Activated CD4-positive, alpha-beta memory T cell treated with anti-CD3 and anti-CD28 coated beads for 36 hours (primary cell): ENCODE measurements at places on chromosomes 2 and 18. TPM values are rescaled to one million over a fixed set of nuclear protein-coding genes. Genes with fewer than 3 reads are reported as not detected.

DNA sequence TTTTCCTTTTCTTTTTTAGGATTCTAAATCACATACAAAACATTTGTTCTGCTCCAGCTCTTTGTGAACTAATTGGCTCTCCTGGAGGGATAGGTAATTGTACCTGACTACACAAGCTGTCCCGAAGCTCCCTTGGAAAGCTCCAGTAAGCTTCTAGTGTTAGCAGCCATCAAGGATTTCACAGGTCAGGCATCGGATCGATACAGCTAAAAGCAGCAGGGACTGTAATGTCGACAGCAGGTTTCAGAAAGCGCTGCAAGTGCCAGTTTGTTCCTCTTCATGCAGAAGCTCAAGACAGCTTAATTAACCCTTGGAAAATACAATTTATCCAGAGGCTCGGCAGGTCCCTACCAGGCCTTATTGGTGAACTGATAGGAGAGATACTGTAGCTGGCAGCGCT is 87.2 kb upstream of the VRK2 start:
- H3K27me3 ChIP-seq = no peaks in the 10 kb centered on the region
- no peak for DNase-seq
- no peak overlapping the region for H3K4me3 ChIP-seq
- H3K27ac ChIP-seq = no peak overlapping the region

GRCh38 chr2:173427887-173428668 is 73.4 kb downstream of the CDCA7 start:
- DNase-seq = no peak
- peaks cover 20% of the 10 kb centered on the region for H3K27me3 ChIP-seq
- H3K27ac ChIP-seq = no peak overlapping the region
- H3K4me1 ChIP-seq = no peaks in the 10 kb centered on the region

DNA sequence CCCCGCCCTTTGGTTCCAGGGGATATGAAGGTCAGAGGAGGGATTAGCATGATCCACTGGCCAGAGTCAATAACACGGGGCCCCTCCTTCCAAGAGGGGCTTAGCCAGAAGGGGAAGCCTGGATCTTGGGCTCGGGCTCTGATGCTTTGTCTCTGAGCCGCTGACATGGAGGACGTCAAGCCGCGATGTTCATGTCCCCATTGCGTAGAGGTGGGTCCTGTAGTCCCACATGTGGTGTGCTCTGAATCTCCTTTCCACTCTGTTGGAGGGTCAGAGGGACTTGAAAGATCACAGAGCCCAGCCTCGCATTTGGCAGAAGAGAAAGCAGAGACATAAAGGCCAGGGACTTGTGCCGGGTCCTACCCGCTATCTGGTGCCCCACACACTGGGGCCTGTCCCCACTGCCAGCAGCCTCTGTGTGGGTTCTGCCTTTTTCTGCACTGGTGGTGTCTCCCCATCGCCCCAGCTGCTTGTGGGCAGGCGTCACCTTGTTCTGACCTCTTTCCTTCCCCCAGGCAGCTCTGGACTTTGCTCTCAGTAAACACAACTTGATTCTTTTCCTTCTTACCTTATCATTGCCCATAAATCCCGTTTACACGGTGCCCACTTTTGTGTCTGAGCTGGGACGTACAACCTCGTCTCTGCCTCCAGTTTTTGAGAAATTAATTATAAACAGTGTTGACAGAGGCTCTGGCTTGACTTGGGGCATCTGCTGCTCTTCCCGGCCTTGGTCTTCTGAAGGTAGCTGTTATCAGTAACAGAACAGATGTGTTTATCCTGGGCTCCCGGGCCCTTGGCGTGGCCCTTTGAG is 48.8 kb downstream of the SH3BP4 start:
- no peak for DNase-seq
- H3K36me3 ChIP-seq = no peaks in the 10 kb centered on the region
- no peak overlapping the region for H3K27ac ChIP-seq
- H3K27me3 ChIP-seq = no peaks in the 10 kb centered on the region
- H3K4me3 ChIP-seq = no peak overlapping the region

DNA sequence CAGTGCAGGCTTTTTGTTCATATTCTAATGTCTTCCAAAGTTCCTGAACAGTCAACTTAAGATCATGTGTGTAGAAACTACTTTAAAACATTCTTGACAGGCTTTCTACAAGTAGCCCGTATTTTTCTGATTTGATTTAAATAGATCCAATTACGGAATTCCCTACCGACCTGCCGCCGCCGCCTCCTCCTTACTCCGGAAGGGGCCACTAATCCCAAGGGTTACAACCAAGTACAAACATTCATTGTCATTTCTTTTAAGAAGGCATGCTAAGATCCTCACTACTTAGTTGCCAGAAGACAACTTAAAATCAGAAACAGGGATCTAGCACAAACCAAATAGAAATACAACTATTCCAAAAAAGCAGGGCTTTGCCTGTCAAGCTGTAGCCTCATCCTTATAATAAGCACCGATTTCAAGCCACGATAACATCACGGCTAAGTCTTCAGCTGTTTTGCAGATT is 784 bp downstream of the WDR33 start:
- no peaks in the 10 kb centered on the region for H3K27me3 ChIP-seq
- H3K36me3 ChIP-seq = peaks cover 17% of the 10 kb centered on the region
- H3K4me3 ChIP-seq = peak overlapping the region; percentile 92
- peaks cover 47% of the 10 kb centered on the region for H3K4me1 ChIP-seq
- DNase-seq = no peak
- peak overlapping the region; percentile 98 for H3K27ac ChIP-seq

GRCh38 chr2:158346032-158346431 is 110.5 kb downstream of the CCDC148 start:
- DNase-seq = no peak
- H3K36me3 ChIP-seq = no peaks in the 10 kb centered on the region
- no peak overlapping the region for H3K4me3 ChIP-seq
- no peaks in the 10 kb centered on the region for H3K27me3 ChIP-seq
- H3K4me1 ChIP-seq = no peaks in the 10 kb centered on the region

MGAT4A gene
- 76.7 TPM for total RNA-seq

GRCh38 chr2:42725657-42726056 is 38.3 kb downstream of the OXER1 start:
- no peaks in the 10 kb centered on the region for H3K27me3 ChIP-seq
- DNase-seq = no peak

GRCh38 chr18:79634593-79635426 is 44.8 kb upstream of the CTDP1 start:
- peak; percentile 1 for DNase-seq
- H3K4me3 ChIP-seq = no peak overlapping the region
- H3K4me1 ChIP-seq = peaks cover 3% of the 10 kb centered on the region
- peaks cover 5% of the 10 kb centered on the region for H3K27me3 ChIP-seq

LAMA1 gene
- not detected for total RNA-seq

- no peaks in the 10 kb centered on the region for H3K27me3 ChIP-seq
- no peak overlapping the region for H3K4me3 ChIP-seq
- H3K4me1 ChIP-seq = no peaks in the 10 kb centered on the region
- no peak for DNase-seq
Measured at GRCh38 chr2:56248965-56249742, 65.4 kb downstream of the CCDC85A start.

DNA sequence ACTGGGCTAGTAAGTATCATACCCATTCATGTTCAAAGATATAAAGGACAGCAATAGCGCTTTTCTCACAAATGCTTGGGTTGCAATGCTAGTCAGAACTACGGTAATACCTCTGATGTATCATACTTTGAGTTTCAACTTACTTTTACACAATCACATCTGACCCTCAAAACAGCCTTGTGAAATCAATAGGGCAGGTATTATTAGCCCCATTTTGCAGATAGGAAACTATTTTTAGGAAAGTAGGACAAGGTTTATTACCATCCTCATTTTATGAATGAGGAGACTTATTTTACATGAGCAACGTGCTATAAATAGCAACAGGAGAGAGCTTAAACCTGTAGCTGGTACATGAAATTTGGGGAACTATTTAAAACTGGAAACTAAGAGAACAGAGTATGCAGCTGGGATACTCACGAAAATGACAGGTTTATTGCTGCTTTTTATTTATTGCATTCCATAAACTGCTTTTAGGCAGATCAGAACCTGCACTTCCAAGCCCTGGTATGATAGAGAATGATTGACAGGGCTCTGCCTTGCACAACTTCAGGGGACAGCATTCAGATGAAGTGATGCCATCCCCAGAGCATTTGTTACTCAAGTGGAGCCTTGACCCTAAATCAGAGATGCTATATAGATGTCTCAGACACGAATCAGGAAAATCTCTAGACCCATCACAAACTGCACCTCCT is 42.4 kb upstream of the PPM1B start:
- no peak for DNase-seq
- H3K4me1 ChIP-seq = peaks cover 18% of the 10 kb centered on the region
- H3K27me3 ChIP-seq = peaks cover 6% of the 10 kb centered on the region
- no peak overlapping the region for H3K27ac ChIP-seq

GRCh38 chr2:237194906-237195305 is 109.2 kb downstream of the COPS8 start:
- no peaks in the 10 kb centered on the region for H3K4me1 ChIP-seq
- no peak overlapping the region for H3K27ac ChIP-seq
- peaks cover 5% of the 10 kb centered on the region for H3K27me3 ChIP-seq
- no peak for DNase-seq
- H3K36me3 ChIP-seq = no peaks in the 10 kb centered on the region
- no peak overlapping the region for H3K4me3 ChIP-seq

GRCh38 chr2:6446938-6447608 is 418.6 kb downstream of the CMPK2 start:
- no peak overlapping the region for H3K27ac ChIP-seq
- no peak overlapping the region for H3K4me3 ChIP-seq
- no peaks in the 10 kb centered on the region for H3K36me3 ChIP-seq
- no peaks in the 10 kb centered on the region for H3K4me1 ChIP-seq
